ENCODE measurements at places on chromosomes 6 and 20.

- DNase-seq: no peak
Observed at GRCh38 chr6:112912416-112913101, 565.4 kb downstream of the RFPL4B start.

GRCh38 chr20:49700411-49701185 lies 13.1 kb downstream of the B4GALT5 start:
- DNase-seq: no peak

DNA sequence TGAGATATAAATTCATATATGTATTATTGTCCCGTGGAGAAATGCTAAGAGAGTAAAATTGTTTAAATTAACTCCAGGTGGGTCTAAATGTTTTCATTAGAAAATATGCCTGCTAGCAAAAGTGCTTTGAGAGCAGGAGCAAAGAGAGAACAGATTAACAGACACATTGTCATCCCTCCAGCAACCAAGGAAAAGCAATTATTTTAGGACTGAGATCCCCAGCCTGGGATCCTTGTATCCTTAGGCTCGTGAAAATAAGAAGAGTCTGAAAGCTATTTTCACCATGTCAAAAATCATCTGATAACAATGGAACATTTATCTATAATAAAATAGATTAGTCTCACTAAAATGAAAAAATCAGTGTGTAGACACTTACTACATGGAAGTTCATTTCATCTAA lies 11.5 kb upstream of the MRS2 start:
- no peak for DNase-seq

DNA sequence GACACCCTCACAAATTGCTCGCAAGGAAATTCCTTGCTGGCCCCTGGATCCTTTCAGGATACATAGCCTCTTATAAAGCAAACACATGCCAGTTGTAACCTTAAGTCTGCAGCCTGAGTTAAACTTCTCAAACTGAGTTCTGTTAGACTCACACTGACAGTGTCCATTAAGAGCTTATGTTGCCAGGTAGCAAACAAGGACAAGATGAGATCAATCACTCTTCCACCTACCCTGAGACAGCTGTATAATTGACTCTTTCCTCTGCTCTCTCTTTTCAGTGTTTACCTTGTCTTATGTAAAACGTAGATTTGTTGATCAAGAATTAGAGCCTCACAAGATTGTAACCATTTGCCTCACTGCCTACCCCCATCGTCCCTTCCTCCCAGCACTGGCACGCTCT lies 359.8 kb downstream of the EPM2A start:
- DNase-seq: no peak

DNA sequence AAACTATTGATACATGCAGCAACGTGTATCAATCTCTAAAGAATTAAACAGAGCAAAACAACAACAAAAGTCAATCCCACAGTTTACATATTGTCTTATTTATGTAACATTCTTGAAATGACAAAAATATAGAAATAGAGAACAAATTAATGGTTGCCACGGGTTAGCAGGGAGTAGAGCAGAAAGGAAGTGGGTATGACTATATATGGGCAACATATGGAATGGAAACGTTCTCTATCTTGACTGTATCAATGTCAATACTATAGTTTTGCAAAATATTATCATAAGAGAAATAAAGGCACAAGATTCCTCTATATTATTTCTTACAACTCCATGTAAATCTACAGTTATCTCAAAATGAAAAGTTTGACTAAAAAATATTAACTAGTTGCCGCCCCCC lies 12.8 kb downstream of the AK9 start:
- no peak for DNase-seq

DNA sequence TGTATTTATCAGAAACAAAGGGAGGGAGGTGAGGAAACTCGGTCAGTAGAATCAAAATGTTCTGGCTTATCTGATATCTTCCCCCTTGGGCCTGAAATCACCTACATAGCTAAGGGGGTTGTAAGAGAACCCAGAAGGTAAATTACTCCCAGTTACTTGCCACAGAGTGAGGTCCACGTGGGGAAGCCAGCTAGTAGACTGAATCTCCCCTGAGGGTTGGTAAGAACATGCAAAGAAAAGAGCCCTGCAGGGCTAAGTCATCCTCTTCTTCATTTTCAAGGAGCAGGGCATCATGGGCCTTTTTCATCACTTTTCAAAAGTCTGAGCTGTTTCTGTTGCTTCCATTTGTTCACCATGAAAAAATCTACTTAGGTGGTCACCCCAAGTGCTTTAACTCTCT lies 115.4 kb downstream of the QRSL1 start:
- DNase-seq: no peak

GRCh38 chr6:137223370-137224131 lies 4.4 kb upstream of the IFNGR1 start:
- no peak for DNase-seq

- no peak for DNase-seq
Observed at GRCh38 chr6:105753620-105754211, 332.4 kb upstream of the PRDM1 start.

DNA sequence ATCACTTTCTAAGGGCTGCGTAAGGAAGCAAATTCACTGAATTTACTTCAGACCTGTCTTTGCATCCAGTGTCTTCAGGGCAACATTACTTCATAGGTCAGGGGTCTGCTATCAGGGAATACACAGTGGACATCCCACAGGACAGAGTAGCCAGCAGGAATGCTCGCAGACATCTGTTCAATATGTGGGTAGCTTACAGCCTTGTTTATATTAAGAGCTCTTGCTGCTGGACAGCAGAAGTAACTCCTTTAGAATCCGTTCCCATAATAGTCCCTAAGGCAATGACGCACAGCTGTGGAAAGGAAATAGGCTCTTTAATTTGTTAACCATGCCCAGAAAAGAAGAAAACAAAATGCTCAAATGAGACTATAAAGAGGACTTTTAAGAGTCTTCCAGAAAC lies 198.7 kb downstream of the MOXD1 start:
- DNase-seq: no peak

DNA sequence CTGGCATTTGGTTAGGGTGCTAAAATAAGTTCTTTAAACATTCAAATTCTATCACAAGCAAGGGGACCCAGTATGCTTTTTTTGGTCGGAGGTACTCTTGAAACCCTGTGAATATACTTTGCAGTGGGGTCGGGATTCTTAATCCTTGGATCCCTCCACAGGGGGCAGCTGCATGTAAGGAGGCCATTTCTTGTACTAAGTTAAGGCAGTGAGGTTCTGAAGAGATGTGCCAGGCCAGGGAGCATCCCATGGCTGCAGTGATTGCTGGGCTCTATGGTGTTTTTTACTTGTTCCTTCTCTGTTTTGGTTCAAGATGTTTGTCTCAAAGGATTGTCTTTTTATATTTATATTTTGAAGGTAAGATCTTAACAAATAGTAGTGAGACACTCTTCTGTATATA lies 50.4 kb downstream of the TOP1 start:
- DNase-seq: no peak

- DNase-seq: no peak
Observed at GRCh38 chr20:825710-826421, 7.6 kb upstream of the FAM110A start.

GRCh38 chr6:158646023-158646910 lies 1.7 kb upstream of the DYNLT1 start:
- DNase-seq: no peak

DNA sequence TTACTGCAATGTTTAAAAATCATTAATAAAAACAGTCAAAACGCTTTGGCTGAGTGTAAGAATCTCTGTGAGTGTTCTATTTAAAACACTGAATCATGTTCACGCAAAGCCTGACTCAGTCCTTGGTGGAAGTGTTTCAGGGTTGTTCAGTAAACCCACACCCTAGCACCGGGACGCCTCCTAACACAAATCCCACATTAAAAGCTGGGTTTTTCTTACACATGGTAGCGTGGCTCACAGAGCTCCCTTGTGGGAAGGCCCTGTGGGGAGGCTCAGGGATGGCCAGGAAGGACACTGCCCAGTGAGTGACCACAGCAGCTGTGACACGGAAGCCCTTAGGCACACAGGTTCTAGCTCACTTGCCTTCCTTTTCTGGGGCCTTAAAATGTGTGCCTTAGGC lies 80.2 kb downstream of the GMPR start:
- peak; percentile 21 for DNase-seq

DNA sequence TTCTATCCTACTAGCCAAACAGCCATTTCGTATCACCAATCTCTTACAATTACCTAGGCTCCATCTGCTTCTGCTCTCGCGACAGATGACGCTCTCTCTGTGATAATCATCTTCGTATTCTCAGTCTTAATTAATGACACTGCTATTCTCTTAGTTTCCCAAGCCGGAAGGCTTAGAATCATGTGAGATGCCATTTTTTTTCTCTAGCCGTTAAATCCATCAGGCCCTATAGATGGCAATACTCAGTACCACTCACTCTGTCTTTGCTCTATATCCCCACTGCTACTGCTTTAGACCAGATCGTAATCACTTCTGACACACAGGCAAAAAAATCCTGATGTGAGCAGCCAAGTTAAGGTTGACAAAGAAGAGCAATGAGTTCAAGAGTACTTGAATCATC lies 2.1 kb upstream of the THEMIS start:
- DNase-seq: no peak

DNA sequence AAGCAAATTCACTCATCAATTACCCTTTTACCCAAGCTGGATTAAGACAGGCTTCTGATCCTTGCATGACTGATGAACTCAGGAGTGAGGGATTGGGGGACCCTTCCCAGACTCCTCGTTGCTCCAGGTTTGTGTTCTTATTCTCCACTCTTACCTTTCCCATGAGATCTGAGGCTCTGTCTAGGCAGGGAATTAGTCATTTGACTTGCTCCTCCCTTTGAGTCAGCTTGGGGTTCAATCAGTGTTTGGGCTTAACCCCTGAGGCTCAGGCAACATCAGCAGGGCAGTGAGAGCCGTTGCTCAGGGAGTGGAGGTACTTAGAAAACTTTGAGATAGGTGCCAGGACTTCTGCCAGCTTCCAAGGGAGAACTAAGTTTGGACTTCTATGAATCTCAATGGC lies 20.7 kb upstream of the TOX2 start:
- DNase-seq: no peak

DNA sequence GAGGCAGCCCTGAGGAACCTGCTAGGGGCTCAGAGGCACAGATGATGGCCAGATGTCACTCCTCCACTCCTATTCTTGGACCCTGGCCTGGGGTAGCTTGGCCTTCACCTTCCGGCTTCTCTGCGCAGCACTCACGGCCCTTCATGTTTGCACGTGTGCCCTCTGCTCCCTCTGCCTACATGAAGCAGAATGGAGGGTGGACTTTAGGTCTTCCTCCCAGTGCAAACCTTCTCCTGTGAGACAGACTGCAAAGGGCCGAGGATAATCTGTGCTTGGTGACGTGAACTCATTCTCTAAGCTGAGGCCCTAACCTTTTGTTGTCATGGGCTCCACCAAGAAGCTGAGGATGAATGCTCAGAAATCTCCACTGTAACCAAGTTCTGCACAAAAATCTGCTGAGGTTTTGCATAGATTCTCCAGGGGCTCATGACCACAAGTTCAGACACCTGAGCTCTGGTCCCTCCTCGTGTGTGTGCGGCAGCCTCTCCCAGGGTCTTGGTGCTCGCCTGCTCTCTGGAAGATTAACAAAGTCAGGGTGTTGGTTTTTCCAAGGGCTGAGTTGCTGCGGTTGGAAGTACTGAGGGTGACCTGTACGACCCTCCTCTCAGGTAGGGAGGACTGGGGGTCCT lies 25.5 kb upstream of the FOXO3 start:
- DNase-seq: no peak

DNA sequence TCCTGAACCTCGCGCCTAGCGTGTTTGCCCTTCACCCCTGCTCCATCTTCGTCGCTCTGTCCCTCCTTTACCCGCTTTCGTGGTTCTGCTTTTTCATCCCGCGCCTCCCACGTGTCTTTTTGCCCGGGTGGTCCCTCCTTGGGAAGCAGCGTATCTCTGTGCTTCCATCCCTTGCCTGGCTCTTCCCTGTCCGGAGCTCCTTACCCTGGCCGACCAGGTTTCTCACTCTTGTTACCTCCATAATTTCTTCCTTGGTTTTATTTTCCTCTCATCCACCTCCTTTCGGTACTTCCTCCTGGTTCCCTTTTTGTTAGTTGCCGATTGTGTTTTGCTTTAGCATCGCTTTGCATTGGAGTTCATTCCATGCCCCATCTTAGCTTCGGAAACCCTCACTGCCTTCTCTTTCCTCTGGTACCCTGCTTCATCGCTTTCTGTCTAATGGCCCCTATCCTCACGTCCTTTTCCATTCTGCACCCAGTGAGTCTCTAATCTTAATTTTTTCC lies 735 bp downstream of the FAM135A start:
- no peak for DNase-seq

DNA sequence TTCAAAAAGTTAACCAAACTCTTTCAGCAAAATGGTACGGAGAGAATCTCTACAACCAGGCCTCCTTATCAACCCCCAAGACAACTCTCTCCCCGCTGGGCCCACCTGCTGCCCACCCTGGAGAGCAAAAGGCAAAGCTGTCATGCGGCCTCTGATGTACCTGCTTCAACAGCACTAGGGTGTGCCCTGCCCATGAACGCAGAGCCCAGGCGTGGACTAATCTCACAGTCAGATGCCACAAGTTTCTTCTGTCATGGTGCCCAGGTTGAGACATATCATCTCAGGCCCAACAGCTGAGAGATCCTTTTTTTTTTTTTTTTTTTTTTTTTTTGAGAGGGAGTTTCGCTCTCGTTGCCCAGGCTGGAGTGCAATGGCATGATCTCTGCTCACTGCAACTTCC lies 26.3 kb downstream of the SLC2A4RG start:
- DNase-seq: no peak

DNA sequence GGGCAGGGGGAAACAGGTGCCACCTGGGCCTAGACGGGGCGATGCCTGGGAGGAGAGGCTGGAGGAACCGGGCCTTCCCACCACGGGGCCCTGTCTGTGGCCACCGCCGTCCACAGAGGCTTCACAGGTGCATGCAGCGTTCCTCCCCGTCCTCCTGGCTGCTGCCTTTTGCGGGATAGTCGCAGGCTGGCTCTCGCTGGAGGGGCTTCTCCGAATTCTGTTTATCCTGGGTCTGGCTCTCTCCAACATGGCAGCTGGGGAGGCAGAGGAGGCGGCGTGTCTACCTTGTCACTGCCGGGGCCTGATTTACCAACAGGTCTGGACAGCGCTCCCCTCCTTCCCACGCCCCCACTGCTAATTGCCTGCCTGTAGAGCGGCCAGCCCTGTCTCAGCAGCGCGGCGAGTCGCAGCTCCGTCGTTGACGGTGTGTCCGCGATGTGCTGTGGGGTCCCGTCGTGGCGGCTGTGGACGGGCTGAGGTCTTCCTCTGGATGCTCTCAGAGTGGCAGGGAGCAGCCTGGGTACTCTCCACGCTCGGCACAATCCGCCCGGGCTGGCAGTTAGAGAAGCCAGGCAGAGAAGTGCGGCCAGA lies 262.9 kb downstream of the TAF4 start:
- DNase-seq: no peak
